ENCODE measurements at places on chromosomes 16 and 17. TPM values are rescaled to one million over a fixed set of nuclear protein-coding genes. Genes with fewer than 3 reads are reported as not detected.

DNA sequence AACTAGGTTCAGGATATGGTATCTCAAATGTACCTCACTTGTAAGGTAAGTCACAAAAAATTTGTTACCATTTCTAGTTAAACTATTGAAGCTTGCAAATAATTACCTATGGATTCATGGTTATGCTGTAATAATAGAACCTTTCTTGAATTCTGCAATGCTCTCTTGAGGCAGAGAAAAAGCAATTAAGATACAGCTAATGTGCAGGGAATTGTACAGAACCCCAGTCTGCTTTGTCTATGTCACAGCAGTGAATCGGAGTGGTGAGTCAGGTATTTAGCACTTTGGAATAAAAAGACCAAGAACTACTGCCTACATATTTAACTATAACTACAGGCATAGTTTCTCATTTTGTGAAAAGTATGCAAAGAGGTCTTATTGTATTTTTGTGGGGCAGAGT, 228.7 kb upstream of the GOT2 start:
- no peak for DNase-seq

Gene MFAP4
- polyA plus RNA-seq, result 108 TPM

Gene KIF2B
- polyA plus RNA-seq, result not detected

GRCh38 chr17:78915872-78916632, 9.1 kb downstream of the TIMP2 start:
- DNase-seq, result peak; percentile 73

DNA sequence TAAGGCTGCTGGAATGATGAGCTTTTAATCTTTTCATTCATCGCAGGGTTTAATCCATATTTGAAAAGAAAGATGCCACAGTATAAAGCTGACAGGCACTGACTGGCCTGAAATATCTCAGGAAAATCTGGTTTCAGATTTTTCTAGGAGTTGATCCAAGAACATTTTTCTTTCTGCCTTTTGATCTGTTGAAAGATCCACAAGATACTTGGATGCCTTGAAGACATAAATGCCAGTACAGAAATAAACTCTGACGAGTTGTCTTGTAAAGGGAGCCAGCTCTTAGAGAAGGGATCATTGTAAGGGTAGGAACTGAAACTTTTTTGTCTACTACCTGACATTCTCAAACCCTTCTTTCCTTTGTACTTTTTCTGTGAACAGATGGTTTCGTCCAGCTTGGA, 25.4 kb upstream of the KRT20 start:
- no peak for DNase-seq

GRCh38 chr17:68179926-68180285, 67.9 kb upstream of the AMZ2 start:
- DNase-seq, result no peak

Gene SNAI3
- 0.45 TPM for polyA plus RNA-seq

GRCh38 chr17:5281814-5282641, at the start of gene RABEP1:
RABEP1 (plus strand) TSS chr17:5282284; CDS start chr17:5282487, 203 bp downstream.
- DNase-seq, result peak; percentile 95

- DNase-seq, result no peak
Measured at GRCh38 chr17:82869536-82869935, 29.7 kb upstream of the ZNF750 start.

- peak; percentile 51 for DNase-seq
Measured at GRCh38 chr16:17470182-17470907, 415 bp downstream of the XYLT1 start.

Gene HBZ
- not detected for polyA plus RNA-seq

Gene PTX4
- not detected for polyA plus RNA-seq

Gene KRT31
- polyA plus RNA-seq, result not detected

- DNase-seq, result no peak
Measured at GRCh38 chr17:286571-286970, 66.0 kb downstream of the RPH3AL start.

DNA sequence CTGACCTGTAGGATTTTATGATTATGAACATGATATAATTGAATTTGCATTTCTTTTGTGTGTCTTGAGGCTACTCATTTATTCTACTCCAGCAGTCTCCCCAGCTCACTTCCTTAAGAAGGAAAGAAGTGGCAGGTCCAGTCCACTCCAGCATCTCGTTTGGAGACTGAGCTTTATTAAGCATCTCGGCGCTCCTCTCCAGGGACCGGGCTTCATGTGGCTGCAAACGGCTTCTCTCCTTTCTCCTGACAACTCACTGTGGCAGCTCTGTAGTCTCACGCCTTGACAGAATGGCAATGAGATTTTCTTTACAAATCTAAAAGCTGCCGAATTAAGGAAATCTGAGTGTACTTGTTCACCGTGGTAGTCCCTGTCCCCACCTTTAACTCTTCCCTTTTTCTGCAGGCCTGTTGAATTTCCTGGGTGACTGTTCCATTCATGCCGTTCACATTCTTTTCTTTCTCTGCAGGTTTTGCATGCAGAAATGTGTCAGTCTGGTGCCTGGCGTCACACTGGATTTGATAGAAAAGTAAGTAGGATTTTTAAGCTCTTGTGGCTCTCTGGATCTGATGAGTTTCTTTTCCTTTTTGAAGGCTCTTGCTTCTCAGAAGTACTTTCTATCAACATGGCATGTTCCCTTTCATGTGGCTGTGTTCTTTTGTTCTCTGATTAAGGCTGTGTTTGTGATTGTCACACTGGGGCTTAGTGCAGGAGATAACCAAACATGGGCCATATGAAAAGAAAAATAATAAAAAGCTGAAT, 200.5 kb upstream of the CHMP6 start:
- no peak for DNase-seq

Gene MT1E
- 194 TPM for polyA plus RNA-seq

Gene GDPD3
- polyA plus RNA-seq, result 15.5 TPM

- no peak for DNase-seq
Measured at GRCh38 chr16:73546341-73546845, 498.5 kb upstream of the ZFHX3 start.

- no peak for DNase-seq
Measured at GRCh38 chr17:9902120-9902519, 3.0 kb downstream of the RCVRN start.

DNA sequence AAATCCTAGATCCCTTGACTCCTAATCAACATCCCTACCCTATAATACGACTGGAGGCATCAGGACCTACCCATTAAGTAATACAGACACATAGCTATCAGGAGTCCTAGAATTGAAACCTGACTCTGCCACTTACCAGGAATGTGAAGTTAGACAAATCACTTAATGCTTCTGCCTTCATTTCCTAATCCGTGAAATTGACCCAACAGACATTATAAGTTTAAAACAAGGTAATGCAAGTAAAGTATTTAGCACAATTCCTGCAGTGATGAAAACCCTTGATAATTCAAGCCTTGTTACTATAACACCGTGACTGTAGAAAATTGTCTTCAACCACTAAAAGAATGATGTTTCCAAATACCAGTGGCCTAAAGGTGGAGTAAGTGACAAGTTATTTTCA, 150.2 kb downstream of the KCNJ2 start:
- no peak for DNase-seq

- no peak for DNase-seq
Measured at GRCh38 chr16:78775161-78775561, 675.7 kb downstream of the WWOX start.

Gene CASKIN1
- polyA plus RNA-seq, result 1.1 TPM

DNA sequence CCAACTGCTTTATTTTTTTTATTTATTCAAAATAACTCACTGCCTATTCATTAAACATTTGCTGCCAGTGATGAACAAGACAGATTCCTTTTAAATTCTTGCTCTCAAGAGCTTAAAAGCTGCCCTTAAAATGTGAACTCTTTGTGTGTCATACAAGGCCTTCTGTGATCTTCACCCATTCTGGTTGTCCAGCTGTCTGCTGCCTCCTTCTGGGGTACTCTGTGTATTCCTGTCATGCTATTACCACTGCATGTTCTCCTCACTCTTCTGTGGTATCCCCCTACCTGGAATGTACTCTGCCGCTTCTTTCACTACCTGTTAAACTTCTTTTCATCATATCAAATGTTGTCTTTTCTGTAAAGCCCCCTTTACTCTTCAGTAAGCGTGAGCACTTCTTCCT, 165.8 kb downstream of the CHD9 start:
- DNase-seq, result peak; percentile 9

GRCh38 chr17:65530523-65531255, 30.8 kb downstream of the AXIN2 start:
- DNase-seq, result no peak

DNA sequence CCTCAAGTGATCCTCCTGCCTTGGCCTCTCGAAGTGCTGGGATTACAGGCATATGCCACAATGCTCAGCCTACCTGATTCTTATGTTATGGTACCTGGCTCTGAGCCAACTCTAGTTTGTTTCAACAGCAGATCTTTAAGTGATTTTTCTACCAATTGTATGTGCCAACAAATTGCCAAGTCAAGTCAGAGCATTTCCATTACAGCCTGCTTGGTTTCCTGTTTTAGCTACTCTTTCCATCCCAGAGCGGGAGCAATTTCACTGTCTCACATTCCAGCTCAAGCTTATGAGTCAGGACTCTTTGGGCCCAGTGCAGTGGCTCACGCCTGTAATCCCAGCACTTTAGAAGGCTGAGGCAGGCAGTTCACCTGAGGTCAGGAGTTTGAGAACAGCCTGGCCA, 30.8 kb upstream of the RBBP6 start:
- no peak for DNase-seq

DNA sequence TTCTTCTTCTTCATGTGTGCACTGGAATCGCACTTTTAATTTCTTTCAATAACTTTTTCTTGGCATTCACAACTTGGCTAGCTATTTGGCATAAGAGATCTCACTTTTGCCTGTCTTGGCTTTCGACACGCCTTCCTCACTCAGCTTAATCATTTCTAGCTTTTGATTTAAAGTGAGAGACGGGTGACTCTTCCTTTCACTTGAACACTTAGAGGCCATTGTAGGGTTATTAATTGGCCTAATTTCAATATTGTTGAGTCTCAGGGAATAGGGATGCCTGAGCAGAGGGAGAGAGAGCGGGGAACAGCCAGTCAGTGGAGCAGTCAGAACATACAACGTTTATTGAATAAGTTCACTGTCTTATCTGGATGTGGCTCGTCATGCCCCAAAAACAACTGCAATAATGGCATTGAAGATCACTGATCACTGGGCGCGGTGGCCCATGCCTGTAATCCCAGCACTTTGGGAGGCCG, 200.3 kb downstream of the SEC14L1 start:
- DNase-seq, result no peak

Gene ZNF319
- 5.6 TPM for polyA plus RNA-seq

Gene CACNG1
- not detected for polyA plus RNA-seq

DNA sequence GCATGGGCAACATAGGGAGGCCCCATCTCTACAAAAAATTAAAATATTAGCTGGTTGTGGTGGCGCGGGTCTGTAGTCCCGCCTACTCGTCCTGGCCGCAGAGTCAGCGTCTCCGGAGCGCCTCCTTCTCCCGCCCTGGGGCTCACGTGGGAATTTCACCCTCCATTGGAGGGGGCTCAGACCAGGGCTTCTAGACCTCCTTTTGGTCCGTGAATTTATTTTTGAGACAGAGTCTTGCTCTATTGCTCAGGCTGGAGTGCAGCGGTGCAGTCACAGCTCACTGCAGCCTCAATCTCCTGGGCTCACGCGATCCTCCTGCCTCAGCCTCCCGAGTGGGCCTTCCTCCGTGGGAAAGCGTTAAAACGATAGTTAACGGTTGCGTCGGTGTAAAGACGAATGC, 394 bp upstream of the NME4 start:
- peak; percentile 55 for DNase-seq

Gene STH
- not detected for polyA plus RNA-seq

Gene CRISPLD2
- polyA plus RNA-seq, result 0.89 TPM

GRCh38 chr16:78478267-78478861, 378.9 kb downstream of the WWOX start:
- DNase-seq, result peak; percentile 41

DNA sequence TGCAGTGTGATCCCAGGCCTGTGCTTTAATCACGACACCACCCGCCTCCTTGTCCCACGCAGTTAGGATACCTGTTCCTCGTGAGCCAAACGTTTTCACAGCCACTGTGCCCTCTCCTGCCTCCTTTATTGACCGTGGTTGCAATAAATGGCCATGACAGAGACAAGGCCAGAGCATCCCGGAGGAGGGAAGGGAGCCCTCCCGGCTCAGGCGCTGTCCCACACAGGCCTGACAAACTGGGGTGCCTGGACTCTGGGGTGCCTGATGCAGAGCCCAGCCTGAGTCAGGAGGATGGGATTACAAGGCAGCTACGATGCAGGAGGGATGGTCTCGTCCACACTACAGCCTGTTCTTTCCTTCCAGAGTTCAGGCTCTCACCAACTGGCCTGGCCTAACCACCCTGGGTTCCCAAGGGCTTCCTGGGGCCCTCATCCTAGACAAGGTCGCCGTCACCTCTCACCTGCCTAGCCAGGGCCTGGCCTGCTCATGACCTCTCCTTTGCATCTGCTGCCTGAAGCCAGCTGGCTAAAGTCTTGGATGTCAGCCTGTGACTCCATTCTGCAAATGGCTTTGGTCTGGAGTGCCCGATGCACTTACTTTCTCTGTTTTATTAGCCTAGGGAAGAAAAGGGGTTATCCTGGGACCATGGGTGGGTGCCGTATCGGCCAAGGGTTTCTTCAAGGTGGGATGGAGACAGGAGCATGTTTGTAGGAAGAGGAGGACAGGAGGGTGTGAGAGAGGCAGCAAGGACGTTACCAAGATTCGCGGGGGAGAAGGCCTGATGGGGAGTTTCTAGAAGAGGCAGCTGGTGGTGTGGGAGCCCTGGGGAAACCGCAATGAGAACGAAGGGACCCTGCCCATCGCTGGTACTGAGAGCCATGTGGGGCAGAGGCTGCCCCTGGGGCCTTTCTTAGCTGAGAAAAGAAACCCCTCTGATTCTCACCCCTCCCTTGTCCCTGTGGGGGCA, 234.3 kb upstream of the TNRC6C start:
- DNase-seq, result no peak

DNA sequence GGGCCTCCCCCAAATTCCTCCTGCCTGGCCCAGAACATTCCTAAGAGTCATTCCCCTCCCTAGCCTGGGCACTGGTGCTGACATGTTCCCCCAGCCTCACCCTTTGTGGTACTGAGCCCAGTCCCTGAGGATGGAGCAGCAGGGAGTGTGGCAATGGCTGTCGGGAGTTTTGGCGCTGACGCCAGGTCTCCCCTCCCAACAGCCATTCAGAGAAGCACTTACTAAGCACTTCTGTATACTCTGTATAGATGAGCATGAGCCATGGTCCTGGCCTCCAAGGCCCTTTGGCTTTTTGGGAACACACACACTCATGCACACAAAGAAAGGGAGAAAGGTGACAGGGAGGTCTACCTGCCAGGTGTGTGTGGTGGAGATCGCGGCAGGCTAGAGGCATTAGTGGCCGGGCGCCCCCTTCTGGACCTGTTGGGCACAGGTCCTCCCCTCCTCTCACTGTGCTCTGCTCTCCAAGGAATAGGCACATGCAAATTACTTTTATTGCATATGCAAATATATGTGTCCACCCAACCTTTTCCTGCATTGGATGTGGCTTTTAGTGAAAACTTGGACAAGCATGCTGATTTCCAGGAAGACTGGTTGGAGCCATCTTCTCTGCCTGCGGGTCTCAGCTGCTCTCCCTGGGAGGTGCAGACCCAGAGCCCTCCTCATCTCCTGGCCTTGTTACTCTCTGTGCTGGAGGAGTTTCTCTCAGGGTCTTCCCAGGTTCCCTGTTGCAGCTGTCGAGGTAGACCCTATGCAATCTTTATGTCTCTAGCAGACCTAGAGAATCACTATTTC, 17.4 kb upstream of the C17orf107 start:
- peak; percentile 85 for DNase-seq

- no peak for DNase-seq
Measured at GRCh38 chr17:42886283-42887176, 14.1 kb upstream of the G6PC1 start.
